ENCODE measurements at places on chromosomes 12 and 14.

- no peak for DNase-seq
Observed at GRCh38 chr12:131688131-131688844, 22.6 kb upstream of the SFSWAP start.

DNA sequence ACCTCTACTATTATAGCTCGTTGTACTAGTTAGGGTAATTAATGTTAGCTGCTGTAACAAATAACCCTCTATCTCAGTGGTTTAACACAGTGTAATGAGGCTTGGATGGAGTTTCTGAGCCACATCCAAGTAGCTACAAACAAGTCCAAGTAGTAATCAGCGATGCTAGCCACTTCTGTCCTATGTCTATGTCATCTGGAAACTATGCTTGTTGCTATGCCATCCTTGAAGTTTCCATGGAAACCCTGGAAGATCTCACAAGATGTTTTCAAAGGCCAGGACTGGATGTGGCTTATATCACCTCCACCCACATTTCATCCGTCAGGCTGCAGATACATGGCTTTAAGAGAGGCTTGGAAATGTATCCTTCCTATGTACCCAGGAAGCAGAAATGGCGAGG lies 422.1 kb downstream of the AACS start:
- no peak for DNase-seq

GRCh38 chr12:48925304-48926011 lies at the start of gene FKBP11:
TSS of gene FKBP11 (minus strand) at chr12:48925492. CDS start at chr12:48925428, 64 bp downstream.
- DNase-seq = no peak

- DNase-seq = no peak
Observed at GRCh38 chr12:84760091-84760865, 152.3 kb downstream of the SLC6A15 start.

DNA sequence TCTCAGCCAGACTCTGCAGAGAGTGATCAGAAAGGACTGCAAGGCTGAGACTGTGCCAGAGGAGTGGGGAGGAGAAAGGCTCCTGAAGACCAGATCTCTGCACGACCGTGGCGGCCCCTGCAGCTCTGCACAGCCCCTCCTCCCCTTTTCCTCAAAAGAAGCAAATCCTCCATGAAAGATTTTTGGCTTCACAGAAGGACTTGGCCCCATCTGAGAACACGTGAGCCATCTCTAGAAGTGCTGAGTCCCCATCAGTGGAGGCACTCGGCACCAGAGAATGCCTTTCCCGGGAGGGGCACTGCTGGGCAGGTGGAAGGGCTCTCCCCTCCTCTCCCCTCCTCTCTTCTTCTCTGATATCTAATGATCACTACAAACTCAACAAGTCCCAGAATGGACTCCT lies 6.8 kb downstream of the FIGNL2 start:
- DNase-seq = no peak

GRCh38 chr12:24113701-24114100 lies 164.2 kb upstream of the SOX5 start:
- no peak for DNase-seq

DNA sequence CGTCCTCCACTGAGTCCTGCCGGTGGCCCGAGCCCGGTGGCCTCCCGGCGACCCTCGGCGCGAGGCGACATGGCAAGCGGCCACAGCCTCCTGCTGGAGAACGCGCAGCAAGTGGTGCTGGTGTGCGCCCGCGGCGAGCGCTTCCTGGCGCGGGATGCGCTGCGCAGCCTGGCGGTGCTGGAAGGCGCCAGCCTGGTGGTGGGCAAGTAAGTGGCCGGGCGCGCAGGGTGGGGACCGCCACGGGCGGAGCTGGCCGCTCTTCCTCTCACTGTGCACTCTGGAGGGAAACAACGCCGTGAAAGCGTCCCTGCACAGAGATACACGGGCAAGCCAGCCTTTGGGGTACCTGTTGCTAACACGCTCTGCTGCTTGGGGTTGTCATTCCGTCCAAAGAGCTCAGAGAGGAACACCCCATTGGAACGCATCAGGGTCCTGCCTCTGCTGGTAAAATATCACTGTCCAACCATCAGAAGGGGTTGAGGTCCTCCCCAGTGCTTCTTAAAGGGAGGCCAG lies at the start of gene AMDHD1:
Gene AMDHD1 (plus strand): TSS at position 2 of the 513 bp plus-strand sequence. CDS start 68 bp downstream, at position 70.
- no peak for DNase-seq

DNA sequence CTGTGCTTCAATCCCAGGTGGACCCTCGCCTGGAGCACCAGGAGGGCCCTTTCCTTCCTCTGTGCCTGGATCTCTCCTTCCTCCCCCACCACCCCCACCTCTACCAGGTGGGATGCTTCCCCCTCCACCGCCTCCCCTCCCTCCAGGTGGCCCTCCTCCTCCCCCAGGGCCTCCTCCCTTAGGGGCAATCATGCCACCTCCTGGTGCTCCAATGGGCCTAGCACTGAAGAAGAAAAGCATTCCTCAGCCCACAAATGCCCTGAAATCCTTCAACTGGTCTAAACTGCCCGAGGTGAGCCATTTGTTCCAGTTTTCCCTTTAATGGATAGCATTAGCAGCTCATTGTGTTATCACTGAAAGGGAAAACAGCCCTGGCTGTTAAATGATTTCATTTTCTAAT lies 134.0 kb downstream of the GPR135 start:
- DNase-seq = no peak

- no peak for DNase-seq
Observed at GRCh38 chr12:94151582-94151981, 3.2 kb downstream of the PLXNC1 start.

- no peak for DNase-seq
Observed at GRCh38 chr14:94571950-94572349, 9.3 kb upstream of the SERPINA5 start.

DNA sequence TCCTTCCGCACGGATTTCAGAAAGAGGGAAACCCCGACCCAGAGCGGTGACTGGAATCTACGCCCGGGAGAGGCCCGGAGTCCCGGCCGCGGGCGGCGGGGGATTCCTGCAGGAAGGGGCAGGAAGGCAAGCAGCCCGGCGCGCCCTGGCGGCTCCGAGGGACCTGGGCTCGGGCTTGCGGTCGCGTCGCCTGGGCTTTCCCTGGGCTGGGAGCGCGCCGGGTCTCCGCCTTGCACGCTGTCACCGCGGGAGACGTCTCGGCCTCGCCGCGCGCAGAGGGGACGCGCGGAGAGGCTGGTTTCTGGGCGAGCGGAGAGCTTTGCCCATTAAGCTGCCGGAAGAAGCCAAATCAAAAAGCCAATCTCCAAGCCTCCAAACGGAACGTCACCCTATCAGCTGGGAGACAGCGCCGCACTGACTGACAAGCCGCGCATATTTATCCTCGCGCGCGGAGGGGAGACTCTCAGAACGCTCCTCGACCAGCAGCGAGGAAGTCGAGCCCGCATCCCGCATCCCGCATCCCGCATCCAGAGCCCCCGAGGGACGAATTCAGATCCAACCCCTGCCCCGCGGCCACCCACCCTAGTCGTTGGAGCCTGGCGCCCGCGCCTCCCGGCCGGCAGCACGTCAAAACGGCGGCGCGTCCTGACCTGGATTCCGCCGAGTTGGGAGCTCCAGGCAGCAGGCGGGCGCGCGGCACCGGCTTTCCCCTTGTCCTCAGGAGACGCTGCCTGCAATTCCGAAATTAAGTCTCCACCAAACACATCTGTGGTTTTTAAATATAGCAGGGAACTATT lies at the start of gene SLC8A3:
Gene SLC8A3 (minus strand): TSS at position 293 of the 797 bp plus-strand sequence. CDS start 20,529 bp downstream, outside the sequence.
- no peak for DNase-seq

DNA sequence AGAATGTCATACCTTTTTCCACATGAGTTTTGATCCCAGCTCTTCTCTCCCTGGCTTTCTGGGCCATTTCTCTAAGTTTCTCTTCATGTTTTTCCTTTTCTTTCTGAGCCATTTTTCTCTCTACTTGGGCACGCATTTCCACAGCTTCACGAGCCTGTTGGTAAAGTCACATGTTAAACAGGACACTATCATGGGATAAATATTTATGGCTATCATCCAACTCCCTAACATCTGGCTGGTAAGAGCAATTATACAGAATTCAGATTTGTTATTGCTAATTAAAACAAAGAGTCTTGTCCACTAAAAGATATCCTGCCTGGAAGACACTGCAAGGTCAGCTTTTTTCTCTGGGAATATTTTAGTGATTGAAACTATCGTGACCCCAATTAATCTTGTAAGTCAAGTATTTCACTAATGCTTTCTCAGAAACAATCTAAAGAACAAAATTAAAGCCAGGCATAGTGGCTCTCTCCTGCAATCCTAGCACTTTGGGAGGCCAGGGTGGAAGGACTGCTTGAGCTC lies 23.1 kb downstream of the SLIRP start:
- DNase-seq = no peak

- DNase-seq = no peak
Observed at GRCh38 chr14:92958373-92959188, 35.6 kb downstream of the CHGA start.

GRCh38 chr12:108268397-108268796 lies 70.7 kb downstream of the CMKLR1 start:
- DNase-seq = no peak

DNA sequence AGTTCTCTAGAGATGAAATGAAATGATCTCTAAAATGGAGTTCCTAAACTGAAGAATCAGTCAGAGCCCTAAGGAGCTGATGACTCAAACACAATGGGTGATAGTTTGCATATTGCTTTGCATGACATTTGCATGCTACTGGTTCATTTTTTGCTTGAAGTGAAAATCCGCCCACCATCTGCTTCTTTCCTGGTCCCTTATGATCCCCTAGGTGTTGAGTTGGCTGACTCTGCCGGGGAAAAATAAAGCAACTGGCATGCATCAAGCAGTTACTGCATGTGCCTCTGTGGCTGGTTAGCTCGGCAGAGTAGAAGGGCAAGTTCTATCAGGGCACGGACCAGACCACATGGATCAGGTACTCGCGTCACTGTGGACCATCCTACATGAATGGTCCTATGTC lies 151.1 kb downstream of the PPM1H start:
- DNase-seq = no peak

DNA sequence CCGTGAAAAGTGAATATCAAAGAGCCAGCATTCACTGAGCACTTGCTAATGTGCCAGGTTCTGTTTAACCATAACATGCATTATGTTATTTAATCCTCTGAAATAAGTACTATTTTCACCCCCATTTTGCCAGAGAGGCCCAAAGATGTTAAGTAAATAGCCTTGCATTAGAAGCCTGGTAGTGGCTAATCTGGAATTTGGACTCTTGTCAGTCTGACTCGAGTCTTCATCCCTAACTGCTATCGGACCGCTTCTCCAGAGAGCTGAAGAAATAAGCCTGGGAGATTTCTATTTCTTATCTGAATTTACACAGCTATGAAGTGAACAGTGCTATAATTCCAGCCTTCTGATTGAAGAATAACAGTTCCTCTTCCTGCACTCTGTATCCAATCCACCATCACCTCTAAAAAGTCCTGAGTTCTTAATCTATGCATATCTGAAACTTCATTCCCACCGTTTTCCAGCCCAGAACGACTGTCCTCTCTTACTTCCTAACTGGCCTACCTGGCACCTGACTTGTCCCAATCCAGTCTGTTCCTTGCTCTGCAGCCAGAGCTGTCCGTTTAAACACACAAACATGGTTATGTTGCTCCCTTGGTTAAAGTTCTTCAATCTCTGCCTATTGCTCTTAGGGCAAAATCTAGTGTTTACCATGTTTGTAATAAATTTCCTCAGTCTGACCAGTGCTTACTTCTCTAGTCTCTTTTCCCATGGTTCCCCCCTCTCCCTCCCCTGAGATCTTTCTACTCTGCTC lies 2.3 kb downstream of the POLR3B start:
- DNase-seq = no peak

DNA sequence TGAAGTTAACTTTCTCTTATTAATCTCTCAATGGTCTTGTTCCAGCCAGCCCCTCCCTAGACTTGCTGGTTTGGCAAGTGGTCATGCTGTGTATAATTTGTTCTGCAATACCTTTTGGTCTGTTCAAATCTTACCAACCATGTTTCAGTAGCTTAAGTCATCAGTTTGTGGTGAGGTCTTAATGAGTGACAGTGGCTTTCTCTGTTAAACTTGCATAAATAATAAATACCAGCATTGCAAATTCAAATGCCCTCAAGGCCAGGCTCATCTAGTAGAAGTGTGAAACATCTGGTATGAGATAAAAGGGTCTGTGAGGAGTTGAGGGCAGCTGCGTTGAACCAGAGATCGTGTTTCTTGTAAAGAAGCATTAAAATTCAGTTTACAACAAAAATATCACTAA lies 319.5 kb downstream of the TMEM117 start:
- no peak for DNase-seq

- no peak for DNase-seq
Observed at GRCh38 chr12:4445156-4446101, at the start of gene FGF6. TSS of gene FGF6 (minus strand) at chr12:4445815. CDS start at chr12:4445570, 245 bp downstream.

DNA sequence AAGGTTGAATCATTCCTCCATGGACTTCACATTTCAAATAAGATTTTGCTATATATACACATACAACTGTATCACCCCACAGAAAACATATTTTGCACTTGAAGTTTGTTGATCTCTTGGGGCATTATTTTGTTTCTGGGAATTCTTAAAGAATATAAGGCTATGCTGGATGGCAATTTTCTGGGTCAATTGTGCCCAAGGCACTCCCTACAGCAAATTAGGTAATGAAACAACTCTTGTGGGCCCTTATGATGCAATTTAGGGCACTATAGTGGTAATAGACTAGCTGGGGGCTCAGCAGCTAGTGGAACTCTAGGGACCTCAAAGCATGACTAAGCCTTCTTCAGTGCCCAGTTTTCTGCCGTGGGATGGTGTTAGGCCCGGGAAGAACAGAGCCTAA lies 444.4 kb downstream of the NRXN3 start:
- DNase-seq = no peak

DNA sequence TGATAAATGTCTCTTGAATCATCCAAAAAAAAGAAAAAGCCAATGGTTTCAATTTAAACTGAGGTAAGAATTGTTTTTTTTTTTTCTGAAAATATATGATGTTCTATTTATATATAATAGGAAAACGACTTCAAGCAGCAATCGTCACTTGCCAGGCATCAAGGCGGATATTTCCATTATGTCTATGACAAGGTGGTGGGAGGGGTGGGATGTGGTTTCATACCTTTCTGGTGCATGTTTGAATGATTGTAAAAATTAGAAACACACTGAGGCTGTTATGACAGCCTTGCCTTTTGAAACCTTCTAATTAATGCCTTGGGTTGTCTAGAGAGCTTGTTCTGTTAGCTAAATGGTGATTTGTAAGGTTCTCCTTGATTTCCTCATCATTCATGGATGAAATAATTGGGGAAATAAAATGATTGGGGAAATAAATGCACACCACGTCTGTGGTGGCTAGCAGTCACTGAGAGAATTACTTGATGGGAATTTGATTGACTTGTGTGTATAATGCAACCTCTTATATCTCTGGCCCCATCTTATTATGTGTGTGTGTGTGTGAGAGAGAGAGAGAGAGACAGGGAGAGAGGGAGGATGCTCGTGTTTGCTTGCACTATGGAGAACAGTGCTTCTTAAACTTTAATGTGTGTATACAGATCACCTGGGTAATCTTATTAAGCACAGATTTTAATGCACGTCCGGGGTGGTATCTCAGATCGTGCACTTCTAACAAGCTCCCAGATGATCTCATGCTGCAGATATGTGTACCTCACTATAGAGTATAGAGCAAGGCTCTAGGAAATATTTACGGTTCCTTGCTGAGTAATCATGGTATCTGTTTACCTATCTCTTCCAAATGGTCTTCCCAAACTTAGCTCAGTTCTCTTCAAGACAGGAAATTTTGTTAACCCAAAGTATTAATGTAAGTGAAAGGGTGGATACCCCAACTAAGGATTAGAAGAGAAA lies 502.6 kb downstream of the DIO2 start:
- no peak for DNase-seq

- no peak for DNase-seq
Observed at GRCh38 chr12:86662464-86662863, 406.3 kb upstream of the MGAT4C start.

All from non-pigmented ciliary epithelial cell (primary cell).